ENCODE measurements at places on chromosomes 1 and 21.

- DNase-seq = no peak
These were observed 639.5 kb downstream of the MATN1 start for GRCh38 chr1:30083800-30084464.

DNA sequence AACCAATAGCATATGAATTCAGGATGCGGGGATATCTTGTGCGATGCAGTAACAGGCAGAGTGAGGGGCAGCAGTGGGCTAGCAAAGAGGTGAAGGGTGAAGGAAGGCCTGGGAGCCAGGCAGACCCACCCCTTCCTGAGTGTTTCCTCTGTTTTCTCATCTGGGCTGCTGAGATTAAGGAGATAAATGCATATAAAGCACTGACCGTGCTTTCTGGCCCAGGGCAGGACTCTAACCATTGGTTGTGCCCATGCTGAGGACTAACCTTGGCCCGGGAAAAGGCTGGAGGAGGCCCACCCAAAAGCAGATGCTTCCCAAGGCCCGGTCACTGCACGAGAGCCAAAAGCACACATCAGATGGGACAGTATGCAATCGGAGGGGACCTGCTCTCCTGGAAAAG, 87.6 kb downstream of the PSMG1 start:
- DNase-seq = no peak

GRCh38 chr1:27872802-27873551, 633 bp downstream of the THEMIS2 start:
- DNase-seq = no peak

DNA sequence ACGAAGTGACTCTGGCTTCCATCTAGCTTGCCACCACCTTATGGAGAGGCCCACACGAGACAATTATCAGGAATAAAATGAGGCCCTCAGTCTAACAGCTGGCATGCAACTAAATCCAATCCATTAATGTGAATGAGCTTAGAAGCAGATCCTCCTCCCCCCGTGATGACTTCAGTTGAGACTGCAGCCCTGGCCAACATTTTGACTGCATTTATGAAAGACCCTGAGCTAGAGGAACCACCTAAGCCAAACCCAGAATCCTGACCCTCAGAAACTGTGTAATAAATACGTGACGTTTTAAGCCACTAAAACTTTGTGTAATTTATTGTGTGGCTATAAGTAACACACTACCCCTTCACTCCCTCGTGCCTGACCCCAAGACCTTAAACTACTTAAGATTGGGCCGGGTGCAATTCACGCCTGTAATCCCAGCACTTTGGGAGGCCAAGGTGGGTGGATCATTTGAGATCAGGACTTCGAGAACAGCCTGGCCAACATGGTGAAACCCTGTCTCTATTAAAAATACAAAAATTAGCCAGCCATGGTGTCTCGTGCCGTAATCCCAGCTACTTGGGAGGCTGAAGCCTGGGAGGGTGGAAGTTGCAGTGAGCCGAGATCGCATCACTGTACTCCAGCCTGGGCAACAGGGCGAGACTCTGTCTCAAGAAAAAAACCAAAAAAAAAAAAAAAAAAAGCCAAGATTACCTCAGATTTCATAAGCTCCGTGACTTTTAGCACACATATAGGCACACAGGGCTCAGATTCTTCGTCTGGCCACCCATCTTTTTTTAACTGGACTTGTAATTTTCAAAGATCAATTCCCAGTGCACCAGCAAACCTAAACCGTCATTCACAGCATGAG, 72.5 kb downstream of the ENAH start:
- DNase-seq = no peak

DNA sequence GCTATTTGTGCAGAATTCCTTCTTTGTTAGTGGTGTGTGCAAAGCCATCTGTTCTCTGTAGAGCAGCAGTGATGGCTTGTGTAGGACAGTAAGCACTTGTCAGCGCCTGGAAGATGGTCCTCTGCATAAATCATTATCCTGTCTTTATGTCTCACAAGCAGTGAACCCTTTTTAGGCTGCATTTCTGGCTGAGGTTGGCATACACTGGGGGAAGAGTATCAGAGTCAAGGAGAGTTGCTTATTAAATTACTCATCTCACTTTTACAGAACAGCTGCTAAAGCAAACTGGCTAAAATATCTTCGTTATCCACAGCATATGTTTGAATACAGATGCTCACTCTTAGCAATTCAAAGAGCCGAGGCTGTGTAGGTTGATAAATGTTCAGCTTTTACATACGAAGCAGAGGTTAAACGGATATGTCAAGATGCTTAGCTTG, 54.6 kb upstream of the NCAM2 start:
- DNase-seq = peak; percentile 3

Measured in frontal cortex (tissue), 4 donors.